Urinary bladder (tissue), 4 donors: ENCODE measurements at places on chromosomes 2 and 18. TPM values are rescaled to one million over a fixed set of nuclear protein-coding genes. Genes with fewer than 3 reads are reported as not detected.

DNA sequence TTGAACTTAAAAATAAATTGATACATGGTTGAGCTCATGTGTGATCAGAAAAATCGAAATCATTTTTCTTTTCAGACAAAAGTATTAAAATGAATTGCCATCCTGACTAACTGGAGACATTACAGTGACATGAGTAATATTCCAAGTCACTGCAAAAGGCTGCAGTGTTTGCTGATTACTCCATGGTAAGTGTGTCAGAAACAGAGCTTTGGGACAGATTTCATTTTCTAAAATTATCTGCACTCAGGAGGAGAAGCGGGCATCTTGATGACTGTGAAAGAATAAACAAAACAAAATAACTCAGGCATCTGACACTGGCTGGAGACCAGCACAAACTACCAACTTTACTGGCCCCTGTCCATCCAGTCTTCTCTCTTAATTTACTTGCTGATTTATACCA lies 312.3 kb upstream of the PIK3C3 start:
- no peak for DNase-seq

DNA sequence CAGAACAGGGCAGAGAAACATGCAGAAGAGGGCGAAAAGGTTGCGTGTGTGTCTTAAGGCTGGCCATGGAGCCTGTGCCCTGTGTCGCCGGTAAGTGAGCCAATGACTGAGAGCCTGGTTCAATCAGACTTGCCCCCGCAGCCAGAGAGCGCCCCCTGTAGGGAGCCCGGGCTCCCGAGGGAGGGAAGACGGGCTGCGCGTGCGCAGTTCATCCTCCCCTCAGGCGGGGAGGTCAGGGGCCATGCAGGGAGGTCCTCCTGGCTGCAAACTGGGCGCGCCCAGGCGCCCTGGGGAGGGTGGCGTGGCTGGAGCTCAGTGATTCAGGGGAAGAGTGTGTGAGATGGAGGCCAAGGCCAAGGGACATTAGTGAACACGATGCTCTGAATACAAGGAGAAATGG lies 276.6 kb downstream of the PHLPP1 start:
- no peak for DNase-seq

DNA sequence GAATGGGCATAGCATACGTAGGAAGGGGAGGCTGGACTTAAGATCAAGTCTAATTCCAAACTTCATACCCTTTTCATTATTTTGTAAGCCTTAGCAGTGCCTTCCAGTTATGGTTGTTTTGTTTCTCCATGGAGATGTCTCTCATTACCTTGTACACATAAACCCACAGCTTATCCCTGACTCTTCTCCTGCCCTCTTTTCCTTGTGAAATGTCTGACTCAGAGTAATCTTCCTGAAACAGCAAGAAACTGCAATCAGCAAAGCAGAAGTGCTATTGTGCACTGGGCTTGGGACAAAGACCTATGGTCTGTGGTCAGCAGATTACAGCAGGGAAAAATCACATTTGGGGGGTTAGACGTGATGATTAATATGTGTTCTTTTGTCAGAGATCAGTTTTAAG lies 176.7 kb downstream of the IKZF2 start:
- no peak for DNase-seq

GRCh38 chr2:221100467-221101089 lies 471.5 kb downstream of the EPHA4 start:
- DNase-seq = no peak

- peak; percentile 17 for DNase-seq
Observed at GRCh38 chr2:148814143-148814859, 60.7 kb upstream of the KIF5C start.

GRCh38 chr2:99880148-99880963 lies 262.0 kb downstream of the AFF3 start:
- DNase-seq = no peak

DNA sequence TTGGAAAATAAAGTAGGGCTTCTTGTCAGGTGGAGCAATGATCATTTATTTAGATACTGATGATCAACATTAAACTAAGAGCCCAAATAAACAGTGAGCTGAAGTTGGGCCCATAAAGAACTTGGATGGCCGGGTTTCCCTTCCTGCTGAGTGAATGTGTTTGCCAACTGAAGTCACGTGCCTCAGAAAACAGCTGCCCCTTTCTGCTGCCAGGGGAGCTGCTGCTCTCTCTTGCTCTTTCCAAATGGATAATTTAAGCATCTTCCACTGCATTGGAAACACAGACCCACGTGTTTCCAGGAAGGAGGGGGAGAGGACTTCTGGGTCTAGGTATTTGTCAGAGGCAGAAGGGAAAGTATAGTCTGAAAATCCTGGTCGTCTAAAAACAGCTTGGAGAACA lies 22.9 kb upstream of the NCKAP5 start:
- DNase-seq = no peak

DNA sequence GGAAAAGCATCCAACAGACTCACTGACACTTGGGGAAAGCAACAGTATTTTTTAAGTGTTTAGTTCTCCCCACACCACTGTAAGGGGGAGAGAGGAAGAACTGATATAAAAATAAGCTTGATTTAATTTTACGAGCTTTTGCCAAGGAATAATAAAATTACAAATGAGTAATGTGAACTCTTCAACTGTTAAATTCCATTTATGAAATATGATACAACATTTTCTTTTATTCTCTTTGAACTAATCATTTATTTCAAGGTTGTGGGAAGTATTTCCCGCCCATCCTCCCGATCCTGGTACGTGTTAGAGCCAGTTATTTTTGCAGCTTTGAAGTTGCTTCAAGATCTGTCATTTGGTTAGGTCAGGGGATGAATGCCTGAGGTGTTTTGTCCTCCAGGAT lies 35.2 kb downstream of the WDPCP start:
- peak; percentile 0 for DNase-seq

- DNase-seq = no peak
Observed at GRCh38 chr2:62459106-62459505, 46.9 kb downstream of the TMEM17 start.

GRCh38 chr2:157890969-157891642 lies 15.0 kb upstream of the ACVR1 start:
- DNase-seq = no peak

GRCh38 chr18:7383002-7383980 lies 152.4 kb downstream of the LRRC30 start:
- DNase-seq = no peak

DNA sequence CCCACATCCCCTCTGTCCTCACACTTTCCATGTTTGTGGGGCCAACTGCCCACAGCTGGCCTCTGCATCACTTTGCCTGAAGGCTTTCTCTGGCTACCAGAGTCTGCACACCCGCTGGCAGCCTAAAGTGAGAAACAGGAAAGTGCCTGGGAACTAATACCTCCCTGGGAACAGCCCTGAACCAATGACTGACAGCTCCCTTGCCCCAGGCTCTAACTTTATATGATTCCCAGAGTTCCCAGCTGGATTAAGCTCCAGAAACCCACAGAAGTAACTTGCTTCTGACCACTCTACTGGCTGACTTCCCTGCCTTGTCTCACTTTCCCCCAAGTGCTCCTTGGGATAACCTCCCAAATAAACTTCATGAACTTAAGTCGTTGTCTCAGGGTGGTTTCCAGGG lies 159.6 kb upstream of the LMAN1 start:
- DNase-seq = no peak

The SERPINB7 gene
- total RNA-seq = not detected

The PELI1 gene
- total RNA-seq = 43.4 TPM

The ZAP70 gene
- 1.9 TPM for total RNA-seq

The ADAM23 gene
- total RNA-seq = 7.4 TPM

The NCKAP1 gene
- 297 TPM for total RNA-seq

The APCDD1 gene
- 70.8 TPM for total RNA-seq

The IFT172 gene
- total RNA-seq = 37.3 TPM

The LRP1B gene
- 13.3 TPM for total RNA-seq

The RUFY4 gene
- not detected for total RNA-seq

The ANKRD29 gene
- 11.7 TPM for total RNA-seq
